ENCODE measurements at places on chromosomes 16 and 17. TPM values are rescaled to one million over a fixed set of nuclear protein-coding genes. Genes with fewer than 3 reads are reported as not detected.

Gene CDRT4
- 6.7 TPM for total RNA-seq

Gene ABCA6
- total RNA-seq, result 13.4 TPM

Gene JPT1
- 53.8 TPM for total RNA-seq

Gene MSLN
- 11.8 TPM for total RNA-seq

Gene ARHGDIG
- total RNA-seq, result 1.6 TPM

Gene ST6GALNAC2
- total RNA-seq, result 6.9 TPM

Gene SLFN12L
- total RNA-seq, result 0.58 TPM

Gene PRR29
- total RNA-seq, result 0.99 TPM

Data from metanephros (tissue), 2 donors.